GM12878 (cell line): ENCODE measurements at places on chromosomes 13 and 19. TPM values are rescaled to one million over a fixed set of nuclear protein-coding genes. Genes with fewer than 3 reads are reported as not detected.

DNA sequence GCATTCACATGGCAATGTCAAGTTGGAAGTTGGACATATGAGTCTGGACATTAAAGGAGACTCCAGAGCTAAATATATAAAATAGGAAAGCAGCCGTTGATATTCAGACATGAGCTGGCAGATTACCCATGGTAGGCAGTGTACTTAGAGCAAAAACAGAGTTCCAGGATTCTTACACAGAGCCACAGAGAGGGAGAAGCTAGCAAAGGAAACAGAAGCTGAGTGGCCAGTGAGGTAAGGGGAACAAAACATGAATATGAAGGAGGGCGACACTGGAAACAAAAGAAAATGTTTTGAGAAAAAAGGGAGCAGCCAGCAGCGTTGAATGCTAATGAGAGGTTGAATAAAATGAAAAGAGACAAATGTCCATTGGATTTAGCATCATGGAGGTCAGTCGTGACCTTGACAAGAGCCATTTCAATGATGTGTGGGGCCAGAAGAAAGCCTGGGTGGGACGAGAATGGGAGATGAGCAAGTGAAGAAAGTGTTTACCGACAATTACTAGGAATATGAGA, 198.4 kb downstream of the POU4F1 start:
- peaks cover 12% of the 10 kb centered on the region for H3K4me1 ChIP-seq
- no peaks in the 10 kb centered on the region for H3K36me3 ChIP-seq
- H3K4me3 ChIP-seq, result no peak overlapping the region
- H3K27me3 ChIP-seq, result no peaks in the 10 kb centered on the region
- H3K27ac ChIP-seq, result no peak overlapping the region

NLRP9 gene
- total RNA-seq, result not detected in 2 replicates

GRCh38 chr19:1402411-1403070, 1.2 kb upstream of the GAMT start:
- peaks cover 5% of the 10 kb centered on the region; the same call in 1 of the 2 replicates for H3K27me3 ChIP-seq
- peaks cover 4% of the 10 kb centered on the region for H3K4me1 ChIP-seq
- H3K4me3 ChIP-seq, result no peak overlapping the region
- H3K27ac ChIP-seq, result no peak overlapping the region

ANKRD24 gene
- total RNA-seq, result 0.51 and 0.59 TPM in 2 replicates

PSG7 gene
- total RNA-seq, result not detected in 2 replicates

DNA sequence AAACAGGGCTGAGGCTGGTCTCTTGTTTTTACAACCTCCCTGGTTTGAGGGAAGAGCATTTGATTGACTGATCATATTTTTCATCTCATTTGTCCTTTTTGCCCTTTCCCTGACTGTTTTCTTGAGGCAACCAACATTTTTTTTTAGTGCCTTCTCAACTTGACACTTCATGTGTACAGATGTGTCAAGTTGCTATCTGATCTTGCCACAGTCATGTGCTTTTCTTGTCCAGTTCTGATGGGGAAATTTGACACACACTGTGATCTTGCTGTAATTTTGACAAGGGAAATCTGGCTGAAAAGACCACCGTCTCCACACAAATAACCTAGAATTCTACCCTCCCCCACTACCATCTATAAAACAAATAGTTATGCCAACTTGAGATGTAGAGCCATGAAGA, 329.6 kb downstream of the KCTD12 start:
- H3K27me3 ChIP-seq, result no peaks in the 10 kb centered on the region
- no peak overlapping the region for H3K27ac ChIP-seq
- no peaks in the 10 kb centered on the region for H3K4me1 ChIP-seq
- no peaks in the 10 kb centered on the region for H3K36me3 ChIP-seq
- no peak for DNase-seq
- H3K4me3 ChIP-seq, result no peak overlapping the region

DNA sequence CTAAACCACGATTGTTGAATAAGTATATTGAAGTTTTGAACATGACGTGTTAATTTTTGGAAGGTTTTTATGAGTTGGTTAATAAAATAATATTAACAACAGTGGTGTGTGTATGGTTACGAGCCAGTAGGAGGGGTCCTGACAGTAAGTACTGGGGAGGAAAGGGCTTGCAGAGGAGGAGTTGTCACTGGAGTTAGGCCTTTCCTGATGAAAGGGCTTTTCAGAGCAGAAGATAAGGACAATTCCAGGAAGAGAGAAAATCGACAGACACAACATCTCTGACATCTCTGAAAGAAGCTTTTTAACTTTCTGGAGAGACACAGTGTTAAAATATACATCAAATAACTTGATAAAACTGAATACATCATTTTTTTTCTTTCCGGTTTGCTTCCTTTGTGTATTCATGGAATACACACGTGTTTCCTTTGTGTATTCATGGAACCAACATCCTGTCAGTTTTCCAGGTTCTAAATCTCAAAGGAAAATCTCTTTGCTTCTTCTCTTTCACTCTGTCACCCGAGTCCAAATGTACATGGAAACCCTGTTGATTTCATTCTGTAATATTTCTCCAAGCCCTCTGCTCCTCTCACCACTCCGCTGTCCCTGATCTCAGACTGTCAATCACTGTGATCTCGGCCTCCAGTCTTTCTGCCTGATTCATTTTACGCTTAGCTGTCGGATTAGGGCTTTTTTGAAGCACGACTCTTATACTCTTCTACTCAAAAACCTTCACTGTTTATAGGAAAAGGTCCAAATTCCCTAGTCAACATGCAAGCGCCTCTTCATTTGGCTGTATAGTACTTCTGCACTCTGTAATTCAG, 374.4 kb downstream of the DLEU7 start:
- no peak overlapping the region for H3K4me3 ChIP-seq
- no peaks in the 10 kb centered on the region for H3K27me3 ChIP-seq
- no peaks in the 10 kb centered on the region for H3K36me3 ChIP-seq
- DNase-seq, result no peak
- no peaks in the 10 kb centered on the region for H3K4me1 ChIP-seq
- H3K27ac ChIP-seq, result no peak overlapping the region

DNA sequence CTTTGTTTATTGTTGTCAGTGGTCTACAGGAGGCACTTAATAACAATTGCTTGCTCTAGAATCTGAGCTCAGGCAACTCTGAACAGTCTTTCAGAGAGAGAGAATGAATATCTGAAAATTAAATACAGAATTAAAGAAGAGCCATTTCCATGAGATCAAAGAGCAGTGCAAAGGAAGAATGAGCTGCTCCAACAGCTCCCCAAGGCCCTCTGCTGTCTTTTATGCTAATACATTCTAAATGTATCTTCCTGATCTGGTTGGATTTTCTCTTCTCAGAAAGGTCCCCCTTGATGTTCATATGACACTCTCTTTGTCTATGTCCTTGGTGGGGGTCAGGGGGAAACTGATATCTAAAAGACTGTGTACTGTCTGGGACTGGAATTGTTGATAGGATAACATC, 1029.6 kb downstream of the PCDH9 start:
- no peak overlapping the region for H3K27ac ChIP-seq
- DNase-seq, result no peak
- no peaks in the 10 kb centered on the region for H3K36me3 ChIP-seq
- no peaks in the 10 kb centered on the region for H3K4me1 ChIP-seq
- H3K4me3 ChIP-seq, result no peak overlapping the region

DNA sequence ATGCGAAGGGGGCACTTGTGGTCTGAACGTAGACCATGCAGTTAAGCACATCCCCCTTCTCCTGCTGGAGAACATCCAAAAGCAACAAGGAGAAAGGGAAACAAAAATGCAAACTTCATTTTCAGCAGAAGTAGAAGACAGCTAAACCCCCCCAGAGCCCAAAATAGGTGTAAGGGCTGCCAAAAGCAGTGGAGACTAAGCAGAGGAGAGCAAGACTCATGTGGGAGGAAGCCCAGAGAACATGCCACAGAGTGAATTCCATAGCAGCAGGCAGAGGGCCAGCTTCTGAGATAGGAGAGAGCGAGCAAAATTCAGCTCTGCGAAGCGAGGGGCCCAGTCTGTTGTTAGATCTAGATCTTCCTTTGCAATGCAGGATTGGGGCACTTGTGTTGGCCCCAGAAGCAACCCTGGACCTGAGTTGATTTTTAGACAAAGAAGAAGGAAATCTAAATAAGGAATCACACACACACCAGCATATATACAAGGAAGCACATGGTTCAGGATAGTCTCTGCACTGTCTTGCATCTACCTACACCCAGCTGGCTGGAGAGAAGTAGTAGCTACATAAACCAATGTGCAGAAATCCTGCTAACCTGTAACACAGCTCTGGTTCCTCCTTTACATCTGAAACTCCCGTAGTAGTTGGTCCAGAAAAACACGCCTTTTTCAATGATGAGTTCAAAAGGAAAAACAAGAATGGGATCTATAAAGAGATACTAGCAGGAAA, 199.6 kb downstream of the SPRY2 start:
- H3K27me3 ChIP-seq, result no peaks in the 10 kb centered on the region
- no peak overlapping the region for H3K4me3 ChIP-seq
- no peak overlapping the region for H3K27ac ChIP-seq
- H3K36me3 ChIP-seq, result no peaks in the 10 kb centered on the region
- DNase-seq, result no peak

- no peaks in the 10 kb centered on the region for H3K36me3 ChIP-seq
- no peak for DNase-seq
- no peak overlapping the region for H3K4me3 ChIP-seq
- peaks cover 12% of the 10 kb centered on the region for H3K4me1 ChIP-seq
- no peak overlapping the region for H3K27ac ChIP-seq
- no peaks in the 10 kb centered on the region for H3K27me3 ChIP-seq
Observed at GRCh38 chr19:18685597-18686190, 2.2 kb downstream of the CRTC1 start.

PNMA8A gene
- 0.26 and 0.88 TPM in 2 replicates for total RNA-seq

- H3K4me1 ChIP-seq, result no peaks in the 10 kb centered on the region
- H3K27ac ChIP-seq, result no peak overlapping the region
- no peak for DNase-seq
- H3K36me3 ChIP-seq, result peaks cover 30% of the 10 kb centered on the region; the same call in 1 of the 2 replicates
- no peaks in the 10 kb centered on the region for H3K27me3 ChIP-seq
Observed at GRCh38 chr13:112819111-112819510, 129.3 kb downstream of the ATP11A start.

PTGIR gene
- total RNA-seq, result 14.7 and 17.9 TPM in 2 replicates

ISOC2 gene
- total RNA-seq, result 87.7 and 94.2 TPM in 2 replicates

C1QTNF9 gene
- not detected in 2 replicates for total RNA-seq
